ENCODE measurements at places on chromosomes 1 and 21.

- DNase-seq, result no peak
These were observed 18.4 kb upstream of the PRDM16 start for GRCh38 chr1:3050603-3051002.

- no peak for DNase-seq
These were observed 56.9 kb upstream of the ATP2B4 start for GRCh38 chr1:203569490-203570318.

- no peak for DNase-seq
These were observed 11.5 kb downstream of the CDC14A start for GRCh38 chr1:100363831-100364230.

GRCh38 chr1:203151362-203152157, 24.0 kb downstream of the ADORA1 start:
- no peak for DNase-seq

GRCh38 chr1:181459067-181459466, 24.2 kb upstream of the CACNA1E start:
- DNase-seq, result no peak

GRCh38 chr1:231395076-231395997, 26.8 kb downstream of the EGLN1 start:
- no peak for DNase-seq

GRCh38 chr1:54227091-54227602, 27.2 kb downstream of the MRPL37 start:
- DNase-seq, result no peak

DNA sequence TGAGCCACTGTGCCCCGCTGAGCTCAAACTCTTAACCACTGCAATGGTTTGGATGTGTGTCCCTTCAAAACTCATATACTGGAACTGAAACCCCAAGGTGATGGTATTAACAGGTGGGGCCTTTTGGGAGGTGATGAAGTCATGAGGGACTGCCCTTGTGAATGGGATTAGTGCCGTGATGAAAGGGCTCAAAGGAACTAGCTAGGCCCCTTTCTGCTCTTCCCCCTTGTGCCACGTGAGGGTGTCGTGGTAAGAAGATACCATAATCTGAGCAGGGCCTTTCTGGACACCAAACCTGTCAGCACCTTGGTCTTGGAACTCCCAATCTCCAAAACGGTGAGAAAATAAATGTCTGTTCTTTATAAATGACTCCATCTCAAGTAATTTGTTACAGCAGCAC, 45.5 kb upstream of the SPOCD1 start:
- DNase-seq, result no peak

DNA sequence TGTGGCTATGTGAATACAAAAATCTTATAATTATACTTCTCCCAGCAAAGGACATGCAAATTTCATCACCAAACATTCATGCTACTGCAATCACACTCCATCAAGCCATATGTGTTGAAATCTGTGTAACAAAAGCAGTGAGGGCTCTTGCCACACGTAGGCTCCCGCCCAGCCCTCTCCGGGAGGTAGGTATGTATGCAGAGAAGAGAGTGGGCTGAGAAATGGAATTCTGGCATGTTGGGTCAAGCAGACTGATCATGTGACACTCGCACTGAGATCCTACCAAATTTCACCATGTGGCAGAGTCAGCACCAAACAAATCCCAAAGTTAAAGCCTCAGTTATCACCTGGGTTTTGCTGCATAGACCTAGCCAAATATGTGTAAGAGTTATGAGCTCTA, 49.7 kb downstream of the APP start:
- DNase-seq, result no peak

DNA sequence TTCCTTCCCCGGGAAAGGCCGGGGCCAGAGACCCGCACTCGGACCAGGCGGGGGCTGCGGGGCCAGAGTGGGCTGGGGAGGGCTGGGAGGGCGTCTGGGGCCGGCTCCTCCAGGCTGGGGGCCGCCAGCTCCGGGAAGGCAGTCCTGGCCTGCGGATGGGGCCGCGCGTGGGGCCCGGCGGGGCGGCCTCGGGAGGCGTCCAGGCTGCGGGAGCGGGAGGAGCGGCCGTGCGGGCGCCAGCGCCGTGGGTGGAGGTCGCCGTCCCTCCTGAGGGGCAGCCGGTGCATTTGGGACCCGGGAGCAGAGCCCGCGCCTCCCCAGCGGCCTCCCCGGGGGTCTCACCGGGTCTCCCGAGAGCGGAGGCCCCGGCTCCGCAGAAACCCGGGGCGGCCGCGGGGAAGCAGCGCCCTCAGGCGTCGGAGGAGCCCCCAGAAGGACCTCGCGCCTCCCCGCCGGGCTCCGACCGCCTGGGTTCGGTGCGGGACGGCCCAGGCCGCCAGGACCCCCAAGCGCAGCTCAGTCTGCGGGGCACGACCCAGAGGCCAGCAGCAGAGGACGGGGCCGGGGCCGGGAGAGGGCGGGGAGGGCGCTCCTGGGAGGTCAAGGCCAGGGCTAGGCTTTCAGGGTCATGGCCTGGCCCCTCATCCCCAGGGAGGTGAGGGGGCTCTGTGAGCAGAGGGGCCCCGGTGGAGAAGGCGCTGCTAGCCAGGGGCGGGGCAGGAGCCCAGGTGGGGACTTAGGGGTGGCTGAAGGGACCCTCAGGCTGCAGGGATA, 7.2 kb upstream of the SLX9 start:
- DNase-seq, result no peak

GRCh38 chr1:41545996-41546832, 61.7 kb upstream of the EDN2 start:
- DNase-seq, result no peak

DNA sequence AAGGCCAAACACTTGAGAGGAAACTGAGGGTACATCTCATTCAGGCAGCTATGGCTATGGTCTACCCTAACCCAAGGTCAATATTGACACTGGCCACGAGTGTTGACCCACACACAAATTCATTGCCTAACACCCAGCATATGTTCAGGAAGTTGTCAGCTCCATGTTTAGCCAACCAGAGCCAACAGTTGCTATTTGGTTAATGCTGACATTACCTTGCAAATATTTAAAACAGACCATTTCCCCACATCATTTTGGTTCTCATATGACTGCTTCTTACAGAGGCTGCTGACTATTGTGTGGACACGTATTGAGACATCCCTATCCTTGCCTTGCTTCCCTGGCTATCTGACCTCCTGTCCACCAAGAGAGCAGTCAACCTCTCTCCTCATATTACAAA, 97.3 kb downstream of the LMX1A start:
- DNase-seq, result no peak

DNA sequence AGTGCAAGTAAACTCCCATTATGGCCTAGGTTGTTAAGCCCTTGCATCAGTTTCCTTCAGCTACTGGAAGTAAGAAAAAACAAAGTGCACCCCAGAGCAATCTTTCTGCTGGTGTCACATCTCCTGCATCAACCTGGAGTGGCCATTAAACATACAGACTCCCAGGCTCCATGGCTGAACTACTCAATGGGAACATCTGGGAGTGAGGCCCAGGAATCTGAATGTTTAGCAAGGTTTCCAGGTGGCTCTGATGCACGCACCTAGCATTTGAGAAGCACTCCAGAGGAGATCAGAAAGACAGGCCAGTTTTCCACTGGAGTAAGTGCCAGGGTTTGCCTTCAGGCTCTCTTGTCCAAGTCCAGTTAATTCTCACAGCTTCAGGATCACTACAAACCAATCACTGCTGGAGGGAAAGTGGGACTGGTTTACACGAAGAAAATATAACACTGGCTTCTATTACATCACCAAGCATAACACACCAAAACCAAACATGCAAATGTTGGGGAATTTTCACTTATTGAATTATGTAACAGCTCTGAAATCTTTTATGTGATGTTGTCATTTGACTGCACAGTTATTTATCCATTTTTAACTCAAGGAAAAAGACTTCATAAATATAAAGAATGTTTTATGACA, 22.3 kb upstream of the ABCA4 start:
- no peak for DNase-seq

DNA sequence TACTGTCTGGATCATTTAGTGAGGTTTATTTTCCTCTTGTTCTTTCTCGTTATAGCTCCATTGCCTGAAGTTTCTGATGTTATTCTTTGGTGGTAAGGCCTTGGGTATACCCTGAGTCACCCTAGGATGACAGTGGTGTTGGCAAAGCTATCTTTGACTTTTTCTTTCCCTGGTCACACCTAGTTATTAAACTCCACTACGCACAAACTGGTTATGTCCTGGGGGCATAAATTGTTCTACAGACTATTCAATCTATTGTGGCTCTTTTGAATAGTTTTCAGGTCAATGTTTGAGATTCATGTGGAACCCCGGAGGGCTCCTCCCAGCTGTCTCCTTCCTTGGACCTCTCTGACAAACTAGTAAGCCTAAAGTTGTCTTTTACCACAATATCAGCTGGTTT, 157.7 kb downstream of the SLC35F3 start:
- no peak for DNase-seq
